Foreskin melanocyte (primary cell): ENCODE measurements at places on chromosomes 12 and 14.

DNA sequence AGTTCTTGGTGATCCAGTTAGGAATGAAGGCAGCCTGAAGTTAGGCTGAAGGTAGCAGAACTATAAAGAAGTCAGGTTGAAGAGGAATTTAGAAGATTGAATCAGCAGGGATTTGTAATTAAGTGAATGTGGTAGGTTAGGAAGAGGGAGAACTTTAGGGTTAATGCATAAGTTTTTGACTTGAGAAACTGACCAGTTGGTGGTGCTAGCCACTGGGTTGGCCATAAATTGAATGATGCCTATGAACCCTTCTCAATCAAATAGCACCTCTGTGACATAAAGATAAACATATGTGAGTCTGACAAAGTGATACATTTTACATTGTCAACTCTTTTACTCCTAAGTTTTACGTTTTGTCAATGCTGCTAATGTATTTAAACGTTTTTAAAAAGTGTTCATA, 290.6 kb upstream of the NAV3 start:
- DNase-seq: no peak

DNA sequence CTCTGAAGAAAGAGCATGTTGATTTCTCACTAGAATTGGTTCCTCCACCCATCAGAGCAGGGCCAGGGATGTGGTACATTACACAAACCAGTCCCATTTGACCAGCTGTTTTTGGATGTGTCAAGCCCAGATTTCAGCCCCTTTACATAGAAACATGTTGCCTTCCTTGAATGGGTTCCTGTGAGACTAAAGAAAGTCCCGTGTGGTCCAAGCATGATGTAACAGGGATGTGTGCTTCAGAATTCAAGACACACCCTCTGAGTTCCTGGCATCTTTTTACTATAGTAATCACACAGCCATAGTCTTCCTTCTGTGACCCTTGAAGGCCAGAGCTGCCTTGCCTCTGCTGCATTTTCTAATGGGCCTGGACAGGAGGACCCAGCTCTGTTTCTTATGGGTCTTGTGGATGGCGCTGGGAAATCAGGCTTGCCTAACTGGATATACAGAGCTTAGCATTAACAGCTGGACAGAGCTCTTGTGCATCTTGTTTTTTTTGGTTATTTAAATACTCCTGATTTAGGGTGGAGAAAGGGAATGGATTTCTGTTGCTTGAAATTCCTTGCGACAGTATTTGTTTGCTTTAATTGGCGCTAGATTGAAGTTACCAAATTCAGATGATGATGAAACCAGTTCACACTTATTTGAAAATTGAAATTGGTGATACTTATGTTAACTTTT, 341.0 kb downstream of the ZFP36L1 start:
- DNase-seq: no peak

DNA sequence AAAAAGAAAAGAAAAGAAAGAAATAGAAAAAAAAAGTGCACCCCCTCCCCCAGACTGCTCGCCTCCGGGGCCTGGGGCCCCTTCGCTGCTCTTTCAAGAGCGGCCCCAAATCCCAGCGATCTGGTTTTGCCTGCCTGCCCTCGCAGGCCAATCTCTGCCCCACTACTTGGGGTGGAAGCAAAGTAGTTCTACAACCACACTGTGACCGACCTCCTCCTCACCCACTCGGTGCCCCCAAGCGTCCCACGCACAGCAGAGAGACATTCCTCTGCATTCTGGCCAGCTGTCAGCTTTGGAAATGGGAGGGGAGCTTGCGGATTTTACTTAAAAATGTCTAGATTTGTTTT, 2.4 kb upstream of the TBX3 start:
- no peak for DNase-seq

GRCh38 chr14:28130610-28131284, 635.8 kb upstream of the FOXG1 start:
- DNase-seq: no peak

DNA sequence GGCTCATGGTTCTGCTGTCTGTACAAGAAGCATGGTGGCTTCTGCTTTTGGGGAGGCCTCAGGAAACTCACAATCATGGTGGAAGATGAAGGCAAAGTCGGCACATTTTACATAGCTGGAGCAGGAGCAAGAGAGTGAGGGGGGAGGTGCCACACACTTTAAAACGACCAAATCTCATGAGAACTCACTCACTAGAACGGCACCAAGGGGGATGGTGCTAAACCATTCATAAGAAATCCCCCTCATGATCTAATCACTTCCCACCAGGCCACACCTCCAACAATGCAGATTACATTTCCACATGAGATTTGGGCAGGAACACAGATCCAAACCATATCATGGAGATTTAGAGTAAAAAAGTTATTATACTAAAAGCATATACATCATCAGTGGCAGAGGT, 13.6 kb upstream of the LEMD3 start:
- no peak for DNase-seq

- DNase-seq: no peak
Measured at GRCh38 chr12:72869024-72869423, 596.9 kb downstream of the TRHDE start.

DNA sequence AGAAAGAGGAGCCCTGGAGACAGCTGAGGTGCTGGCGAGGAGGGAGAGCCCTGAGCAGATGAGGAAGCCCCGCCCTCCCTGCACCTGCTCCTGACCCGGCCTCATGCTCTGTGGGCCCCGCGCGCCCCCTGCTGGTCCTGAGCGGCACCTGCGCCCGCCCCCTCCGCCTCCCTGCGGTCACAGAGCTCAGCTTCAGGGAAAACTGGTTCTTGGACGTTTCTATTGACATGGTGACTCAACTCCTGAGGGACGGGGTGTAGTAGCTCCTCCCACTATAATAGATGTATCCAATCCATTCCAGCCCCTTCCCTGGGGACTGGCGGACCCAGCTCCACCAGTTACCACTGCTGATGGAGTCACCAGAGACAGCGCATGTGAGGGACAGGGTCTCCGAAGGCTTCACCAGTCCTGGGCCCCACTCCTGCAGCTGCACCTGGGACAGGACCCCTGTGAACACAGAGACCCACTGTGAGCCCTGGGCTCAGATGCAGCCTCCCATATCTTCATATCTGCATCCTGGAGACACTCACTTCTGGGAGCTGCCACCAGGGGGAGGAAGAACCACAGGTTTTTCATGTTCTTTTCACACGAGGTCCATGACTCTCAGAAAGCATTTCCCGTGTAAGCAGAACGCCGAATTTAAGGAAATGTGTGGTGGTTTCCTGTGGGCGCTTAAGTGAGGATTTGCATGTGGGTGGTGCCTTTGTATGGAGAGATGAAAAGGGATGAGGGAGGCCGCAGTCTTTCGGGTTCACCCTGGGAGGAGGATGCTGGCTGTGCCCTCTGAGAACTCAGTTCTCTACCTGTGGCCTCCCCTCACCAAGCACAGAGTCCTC, 1346.4 kb downstream of the TMEM121 start:
- no peak for DNase-seq

- no peak for DNase-seq
Measured at GRCh38 chr12:64618953-64619590, 8.8 kb downstream of the RASSF3 start.

- DNase-seq: no peak
Measured at GRCh38 chr14:92568621-92569479, 55.3 kb downstream of the RIN3 start.

DNA sequence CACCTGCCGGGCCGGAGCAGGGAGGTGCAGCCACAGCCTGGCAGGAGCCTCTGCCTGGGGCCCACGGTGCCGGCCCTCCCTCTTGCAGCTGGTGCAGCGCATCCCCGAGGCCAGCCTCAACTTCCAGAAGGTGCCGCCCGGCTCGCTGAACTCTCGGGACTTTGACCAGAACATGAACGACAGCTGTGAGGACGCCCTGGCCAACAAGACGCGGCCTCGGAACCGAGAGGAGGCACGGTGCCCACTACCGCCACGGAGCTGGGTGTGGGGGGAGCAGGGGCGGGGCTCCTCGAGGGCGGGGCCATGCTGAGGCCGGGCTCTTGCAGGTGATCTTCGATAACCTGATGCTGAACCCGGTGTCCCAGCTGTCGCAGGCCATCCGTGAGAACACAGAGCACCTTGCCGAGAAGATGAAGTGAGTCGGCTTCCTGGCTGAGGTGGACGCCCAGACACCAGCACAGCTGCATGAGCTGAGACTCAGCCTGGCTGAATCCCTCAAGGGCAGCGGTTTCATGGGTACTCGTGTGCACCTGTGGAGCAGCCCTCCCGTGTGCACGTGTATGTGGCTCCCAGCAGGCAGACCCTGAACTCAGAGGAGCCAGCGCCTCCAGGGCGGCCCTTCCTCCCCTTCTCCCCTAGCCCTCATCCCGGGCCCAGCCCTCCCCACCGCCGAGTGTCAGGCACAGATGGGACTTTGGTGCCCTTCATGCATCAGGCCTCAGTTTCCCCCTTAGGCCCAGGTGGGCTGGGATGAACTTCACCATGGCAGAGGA, 28.6 kb downstream of the CEP170B start:
- DNase-seq: no peak

- no peak for DNase-seq
Measured at GRCh38 chr12:633731-634130, 29.5 kb downstream of the NINJ2 start.

DNA sequence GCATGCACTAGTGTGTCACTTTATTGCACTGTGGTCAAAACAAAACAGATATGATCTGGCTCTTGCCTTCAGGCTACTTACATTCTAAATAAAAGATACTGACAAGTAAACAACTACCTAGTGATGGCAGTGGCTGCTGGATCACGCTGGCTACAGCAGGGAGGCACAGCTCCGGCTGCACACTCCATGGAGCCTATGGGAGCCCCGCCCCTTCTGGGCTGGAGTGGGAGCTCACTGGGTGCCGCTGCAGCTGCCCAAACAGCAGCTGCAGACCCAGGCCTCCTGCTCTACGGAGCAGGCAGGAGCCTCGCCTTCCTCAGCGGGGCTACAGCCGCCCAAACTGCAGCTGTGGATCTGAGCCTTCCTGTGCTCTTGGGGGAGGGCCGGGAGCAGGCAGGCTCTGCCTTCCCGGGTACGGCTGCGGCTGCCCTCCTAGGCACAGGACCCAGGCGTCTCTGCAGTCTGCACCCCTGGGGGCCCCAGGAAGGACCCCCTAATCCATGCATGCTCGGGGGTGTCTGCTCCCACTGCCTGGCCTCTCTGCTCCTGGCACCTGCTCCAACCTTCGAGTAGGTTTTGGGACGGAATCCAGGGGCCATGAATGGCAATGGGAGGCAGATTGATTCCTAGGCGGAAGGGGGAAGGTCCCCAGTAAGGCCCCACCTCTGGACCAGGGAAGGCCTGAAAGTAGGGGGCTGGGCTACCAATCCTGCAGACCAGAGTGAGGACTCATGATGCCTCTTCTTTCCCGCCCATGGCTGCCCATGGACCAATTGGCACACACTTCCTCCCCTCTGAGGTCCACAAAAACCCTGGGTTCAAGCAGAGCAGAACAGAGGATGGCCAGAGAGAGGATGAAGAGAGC, 253.1 kb downstream of the ANO6 start:
- no peak for DNase-seq

GRCh38 chr12:32217354-32218310, 111.0 kb downstream of the BICD1 start:
- peak; percentile 32 for DNase-seq

DNA sequence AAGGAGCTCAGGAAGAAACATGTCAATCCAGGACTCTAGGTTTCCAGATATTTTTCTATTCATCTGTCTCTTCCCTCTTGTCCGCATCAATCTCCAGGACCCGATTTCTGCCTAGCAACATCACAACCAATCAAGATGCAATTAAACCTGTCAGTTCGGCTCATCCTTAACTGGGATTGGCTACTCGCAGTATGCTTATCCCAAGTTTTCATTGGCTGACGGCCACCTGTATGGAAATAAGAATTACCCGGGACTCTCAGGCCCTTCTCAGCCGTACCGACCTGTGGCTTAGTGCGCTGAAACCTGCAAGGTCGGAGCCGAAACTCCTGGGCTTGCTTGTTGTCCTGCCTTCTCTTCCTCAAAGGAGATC, 20.4 kb upstream of the ATP5MC2 start:
- DNase-seq: peak; percentile 78

DNA sequence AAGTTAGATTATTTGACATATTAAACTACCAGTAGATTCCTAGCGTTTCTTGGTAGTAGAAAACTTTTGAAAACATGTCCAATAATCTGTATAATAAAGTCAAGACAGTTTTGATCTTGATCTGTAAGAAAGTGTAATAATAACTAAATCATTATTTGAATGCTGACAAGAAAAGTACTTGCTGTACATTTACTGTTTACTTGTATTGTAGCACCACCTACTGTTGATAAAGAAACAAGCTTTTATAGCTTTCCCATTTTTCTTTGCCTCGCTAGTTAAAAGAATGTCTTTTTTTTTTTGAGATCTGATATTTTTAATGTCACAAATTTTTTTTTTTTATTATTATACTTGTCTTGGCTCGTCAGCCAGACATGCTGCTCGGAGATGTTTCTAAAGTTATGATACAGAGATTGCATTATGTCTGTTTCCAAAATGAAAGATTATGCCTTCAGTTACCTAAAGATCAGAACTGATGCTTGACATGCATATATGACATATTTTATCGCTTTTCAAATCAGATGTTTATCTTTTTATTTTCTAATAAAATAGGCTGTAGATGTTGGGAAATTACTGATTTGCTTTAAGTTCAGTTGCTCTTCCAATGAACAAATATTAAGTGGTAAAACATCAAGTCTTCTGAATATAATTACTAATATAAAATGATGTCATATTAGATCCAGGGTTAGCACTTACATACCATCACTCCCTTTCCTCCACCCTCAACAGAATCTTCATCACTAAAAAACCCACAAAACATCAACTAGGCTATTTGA, 140.5 kb downstream of the AKAP6 start:
- peak; percentile 55 for DNase-seq

DNA sequence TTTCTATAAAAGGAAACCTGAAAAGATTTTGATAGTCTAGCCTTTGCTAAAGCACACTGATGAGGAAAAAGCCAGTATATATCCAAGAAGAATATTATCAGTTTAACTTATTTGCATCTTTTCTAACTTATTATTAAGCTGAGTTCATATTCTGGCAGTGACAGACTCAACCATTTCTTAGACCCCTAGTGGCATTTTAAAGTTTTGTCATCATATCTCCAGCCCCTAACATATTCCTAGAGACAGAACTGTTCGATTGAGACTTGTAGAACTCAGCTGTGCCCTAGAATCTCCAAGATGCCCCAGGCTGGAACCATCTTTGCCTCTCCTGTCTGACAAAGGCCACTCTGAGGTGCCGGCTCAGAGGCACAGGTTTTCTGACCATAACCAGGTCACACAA, 365.6 kb downstream of the NELL2 start:
- DNase-seq: no peak

- DNase-seq: no peak
Measured at GRCh38 chr14:71985538-71986189, 53.4 kb downstream of the RGS6 start.

GRCh38 chr14:22837114-22837749, 847 bp downstream of the MMP14 start:
- peak; percentile 38 for DNase-seq

GRCh38 chr12:49655595-49656236, 32.4 kb downstream of the PRPF40B start:
- DNase-seq: no peak

GRCh38 chr12:18446061-18446644, 184.8 kb downstream of the PIK3C2G start:
- DNase-seq: no peak
